Activated CD4-positive, alpha-beta T cell treated with anti-CD3 and anti-CD28 coated beads, Interleukin-2, amount 10 ng/mL, durations not matched to agents 24 days and 14 days (primary cell): ENCODE measurements at places on chromosomes 12 and 14. TPM values are rescaled to one million over a fixed set of nuclear protein-coding genes. Genes with fewer than 3 reads are reported as not detected.
A peak's percentile ranks its signal among the peaks of the same experiment; 100 is the strongest.

GALNT8 gene
- total RNA-seq: 0.82 and 0.99 TPM in 2 replicates

OR5AU1 gene
- total RNA-seq: not detected in 2 replicates

LRRC9 gene
- total RNA-seq: not detected in 2 replicates

PLBD1 gene
- total RNA-seq: not detected in 2 replicates

POTEG gene
- not detected in 2 replicates for total RNA-seq

DNA sequence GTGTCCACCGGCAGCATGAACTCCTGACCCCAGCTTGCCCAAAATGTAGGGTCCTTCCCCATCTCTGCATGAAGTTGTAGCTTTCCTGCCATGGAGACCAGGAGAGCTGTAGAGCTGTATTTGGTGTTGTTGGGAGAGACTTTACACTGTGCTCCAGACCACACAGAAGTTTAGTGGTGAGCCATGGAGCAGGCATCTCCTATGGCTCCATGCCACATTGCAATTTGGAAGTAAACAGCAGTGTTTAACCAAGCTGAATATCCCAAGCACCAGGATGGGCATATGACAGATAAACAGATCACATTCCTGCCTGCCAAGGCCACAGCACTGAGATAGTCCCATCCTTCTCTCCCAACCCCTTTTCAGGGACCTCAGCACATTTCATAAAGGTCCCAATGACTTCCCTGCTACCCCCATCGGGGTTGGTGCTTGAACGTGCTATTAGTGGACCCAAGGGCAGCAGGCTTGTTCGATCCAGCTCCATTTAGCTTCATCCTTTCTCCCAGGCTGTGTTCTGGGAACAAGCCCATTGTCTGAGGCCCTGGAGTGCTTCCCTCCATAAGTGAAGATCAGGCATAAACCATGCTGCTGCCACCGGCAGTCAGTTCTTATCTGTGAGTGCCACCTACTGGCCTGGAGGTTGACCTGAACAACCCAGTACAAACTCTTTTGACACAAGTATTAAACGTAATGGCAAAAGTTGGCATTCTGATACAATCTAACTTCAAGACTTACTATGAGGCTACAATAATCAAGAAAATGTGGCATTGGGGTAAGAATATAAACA is 172.3 kb upstream of the ATXN7L3B start:
- peak; percentile 59 for DNase-seq

- no peak for DNase-seq
Measured at GRCh38 chr12:110804406-110804805, 42.4 kb upstream of the CCDC63 start.

DNA sequence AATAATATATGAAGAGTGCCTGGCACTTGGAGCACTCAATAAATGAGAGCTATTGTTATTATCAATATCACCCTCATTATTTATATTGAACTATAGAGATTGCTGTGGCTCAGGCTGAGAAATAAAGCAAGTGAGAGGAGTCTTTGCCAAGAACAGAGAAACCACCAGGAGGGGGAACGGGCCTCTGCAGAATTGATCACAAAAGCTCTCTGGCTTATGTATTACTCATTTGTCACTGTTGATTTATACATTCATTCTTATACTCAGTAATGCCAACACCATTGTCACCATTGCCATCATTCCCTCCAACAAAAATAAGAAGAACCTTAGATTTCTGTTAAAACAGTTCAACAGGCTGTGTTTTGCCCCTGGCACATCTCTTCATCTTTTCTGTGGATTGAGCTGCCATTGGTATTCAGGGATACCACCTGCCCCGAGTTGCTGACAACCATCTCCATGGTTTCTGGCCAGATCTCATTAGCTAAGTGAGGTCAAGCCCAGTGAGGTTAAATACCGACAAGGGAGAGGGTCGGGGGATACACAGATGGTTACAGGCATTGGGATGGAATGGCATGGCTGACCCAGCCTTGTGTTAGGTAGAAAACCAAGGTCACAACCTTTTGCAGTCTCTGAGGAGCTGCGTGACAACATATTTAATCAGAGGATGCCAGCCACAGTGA is 21.8 kb upstream of the PCNX1 start:
- no peak for DNase-seq

DNA sequence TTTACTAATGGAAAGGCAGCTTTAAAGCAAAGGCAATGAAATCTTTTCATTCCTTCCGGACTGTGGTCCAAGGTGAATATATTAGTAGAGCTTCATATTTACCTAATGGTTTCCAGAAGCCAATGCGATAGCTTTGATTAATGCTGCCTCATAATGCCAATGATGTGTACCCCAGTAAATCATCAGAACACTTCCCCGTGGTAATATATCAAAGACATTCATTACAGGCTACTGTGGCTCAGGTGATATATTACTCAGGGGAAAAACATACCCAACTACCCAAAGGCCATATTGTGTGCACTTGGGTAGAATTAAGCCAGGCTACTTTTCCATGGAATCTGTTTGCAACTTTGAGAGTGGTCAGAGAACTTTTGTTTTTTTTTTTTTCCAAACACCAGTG is 69.4 kb upstream of the DACT1 start:
- DNase-seq: no peak

DNA sequence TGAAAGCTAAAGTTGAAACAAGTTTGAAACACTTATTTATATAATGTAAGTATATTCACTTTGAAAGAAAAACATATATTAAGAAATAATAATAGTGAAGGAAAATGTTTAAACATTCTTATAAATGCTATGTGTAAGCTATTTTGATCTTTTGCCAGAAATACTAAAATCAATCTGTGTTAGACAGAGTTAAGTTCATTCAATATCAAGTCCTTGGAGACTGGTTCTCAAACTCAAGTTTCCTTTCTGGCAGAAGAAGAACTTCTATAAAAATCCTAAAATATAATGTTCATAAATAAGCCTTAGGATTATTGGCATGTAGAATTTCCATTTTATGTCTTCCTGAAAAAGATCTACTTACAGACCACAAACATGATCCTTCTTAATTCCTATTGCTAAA is 45.3 kb downstream of the TAOK3 start:
- DNase-seq: no peak

DNA sequence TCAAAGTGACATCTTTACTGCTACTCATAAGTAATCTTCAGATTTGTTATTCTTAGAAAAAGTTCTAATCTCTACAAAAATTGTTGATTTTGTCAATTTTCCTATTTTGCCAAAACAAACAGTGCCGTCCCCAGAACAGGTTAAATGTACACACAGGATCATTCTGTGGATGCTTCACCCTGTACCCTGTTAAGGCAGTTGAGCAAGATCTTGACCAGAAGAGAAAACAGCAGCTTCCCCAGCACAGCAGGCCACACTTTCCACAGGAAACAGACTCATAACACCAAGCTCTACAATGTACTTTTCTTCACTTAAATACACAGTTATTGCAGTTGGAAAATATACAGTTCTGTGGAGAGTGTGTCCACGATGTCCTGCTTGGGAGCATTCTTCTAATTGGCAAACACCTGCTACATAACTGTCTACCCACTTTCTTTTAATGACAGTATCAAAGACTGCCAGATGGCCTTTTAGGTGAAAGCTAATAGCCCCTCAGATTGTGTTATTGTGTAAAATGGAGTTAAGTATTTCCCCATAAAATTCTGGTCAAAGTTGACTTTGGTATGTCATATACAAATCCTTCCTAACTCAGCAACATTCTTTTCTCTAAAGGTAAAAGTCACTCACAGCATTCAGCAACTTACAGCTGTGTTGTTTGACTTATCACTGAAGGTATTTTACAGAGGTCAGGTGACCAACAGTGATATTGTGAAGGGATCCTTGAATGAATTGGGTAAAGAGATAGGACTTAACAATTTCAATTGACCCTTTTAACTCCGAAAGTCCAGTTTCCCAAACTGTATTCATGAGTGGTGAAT is 77.0 kb downstream of the SEC23A start:
- DNase-seq: peak; percentile 47

GRCh38 chr14:106069804-106070625 is 543.6 kb downstream of the TMEM121 start:
- DNase-seq: no peak

DNA sequence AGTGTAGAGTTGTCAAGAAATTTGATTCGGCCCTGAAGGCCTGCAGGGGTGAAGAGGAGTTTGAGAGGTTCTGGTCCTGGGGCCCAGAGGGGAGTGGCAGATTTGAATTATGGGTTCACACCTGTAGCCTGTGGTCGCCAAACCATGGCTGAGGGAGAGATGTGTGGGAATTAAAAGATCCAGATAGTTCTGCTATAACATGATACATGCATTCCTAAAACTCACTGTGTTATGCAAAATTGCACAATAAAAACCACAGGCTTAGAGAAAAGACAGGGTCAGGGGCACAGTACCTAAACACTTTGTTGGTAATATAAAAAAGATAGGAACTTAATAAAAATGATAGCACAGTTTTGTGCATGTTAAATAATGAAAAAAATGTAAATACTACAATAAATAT is 106.2 kb downstream of the TMEM30B start:
- no peak for DNase-seq

GRCh38 chr12:8734873-8735381 is 37.1 kb downstream of the RIMKLB start:
- DNase-seq: no peak

DNA sequence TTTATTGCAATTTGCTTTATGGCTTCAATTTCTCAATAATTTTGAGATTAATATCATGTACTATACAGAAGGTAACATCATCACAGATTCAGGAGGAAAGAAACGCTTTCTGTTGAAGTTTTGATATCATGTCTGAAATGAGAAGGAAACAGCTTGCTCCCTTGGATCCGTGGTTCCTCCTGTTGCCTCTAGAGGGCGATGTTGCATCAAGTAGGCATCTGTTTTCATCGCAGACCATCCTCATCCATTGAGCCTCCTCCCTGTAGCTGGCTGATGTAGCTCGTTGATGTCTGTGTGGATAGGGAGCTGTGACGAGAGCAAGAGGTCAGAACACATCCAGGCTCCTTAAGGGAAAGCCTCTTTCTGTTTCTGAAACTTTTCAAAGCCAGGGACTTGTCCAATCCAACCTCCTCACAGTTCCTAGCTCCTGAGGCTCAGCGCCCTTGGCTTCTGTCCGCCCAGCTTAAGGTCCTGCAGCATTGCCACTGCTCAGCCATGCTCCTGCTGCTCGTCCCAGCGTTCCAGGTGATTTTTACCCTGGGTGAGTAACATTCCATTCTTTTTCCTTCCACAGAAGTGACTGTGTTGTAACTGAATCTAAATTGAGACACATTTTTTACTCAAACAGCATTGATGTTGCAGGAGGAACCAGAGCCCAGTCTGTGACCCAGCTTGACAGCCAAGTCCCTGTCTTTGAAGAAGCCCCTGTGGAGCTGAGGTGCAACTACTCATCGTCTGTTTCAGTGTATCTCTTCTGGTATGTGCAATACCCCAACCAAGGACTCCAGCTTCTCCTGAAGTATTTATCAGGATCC is 304.8 kb upstream of the OR4E1 start:
- peak; percentile 91 for DNase-seq

DNA sequence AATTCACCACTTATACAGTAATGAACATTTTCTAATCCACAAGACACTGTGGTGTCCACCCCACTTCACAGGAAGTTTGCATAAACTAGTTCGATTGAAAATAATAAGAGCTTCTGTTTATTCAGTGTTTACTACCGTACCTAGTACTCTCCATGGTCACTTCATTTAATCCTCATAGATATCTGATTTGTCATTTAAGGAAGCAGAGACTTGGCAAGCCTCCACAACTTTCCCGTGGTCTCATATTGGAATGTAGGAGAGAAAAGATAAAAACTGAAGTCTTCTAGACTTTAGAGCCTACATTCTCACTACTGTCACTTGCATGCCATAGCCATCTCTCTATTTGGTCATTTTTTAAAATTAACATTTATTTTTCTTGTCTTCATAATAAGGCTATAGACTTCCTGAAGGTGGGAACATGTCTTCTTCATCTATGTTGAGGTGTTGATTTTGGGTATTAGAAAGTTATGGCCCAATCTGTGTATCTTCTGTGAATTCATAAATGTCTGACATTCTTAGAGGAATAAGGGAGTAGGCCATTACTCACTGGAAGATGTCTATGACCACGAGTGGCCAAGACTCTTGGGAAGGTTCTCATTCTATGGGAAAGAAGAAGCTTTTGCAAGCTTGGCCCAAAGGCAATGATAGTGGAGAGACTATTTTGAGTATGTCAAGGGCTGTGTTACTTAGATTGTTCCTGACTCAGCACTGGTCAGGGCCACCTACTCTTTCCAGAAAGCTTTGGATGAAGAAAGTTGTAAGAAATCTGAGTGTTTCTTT is 423.7 kb downstream of the LRIG3 start:
- no peak for DNase-seq

GRCh38 chr12:5797661-5798060 is 147.4 kb downstream of the ANO2 start:
- DNase-seq: no peak

DNA sequence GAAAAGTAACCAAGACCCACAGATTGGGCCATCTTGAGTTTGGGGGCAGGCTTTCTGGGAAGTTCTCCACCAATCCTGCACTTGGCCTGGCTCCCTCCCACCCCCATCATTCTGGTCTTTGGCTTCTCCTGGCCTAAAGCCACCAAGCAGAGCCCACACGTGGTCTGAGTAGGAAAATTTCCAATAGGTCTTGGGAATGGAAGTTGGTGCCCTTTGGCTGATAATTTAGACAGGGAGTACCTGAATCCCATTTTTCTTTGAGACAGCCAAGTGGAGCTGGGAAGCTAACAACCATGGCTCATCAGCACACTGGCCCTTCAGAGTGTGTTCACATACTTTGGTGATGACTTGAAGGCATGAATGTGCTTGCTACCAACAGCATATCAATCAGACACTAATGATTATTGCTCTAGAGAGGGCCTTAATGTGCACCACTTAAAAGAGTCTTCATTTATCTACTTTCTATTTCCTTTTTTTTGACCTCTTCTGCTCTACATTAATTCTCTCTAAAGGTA is 156.0 kb downstream of the EGLN3 start:
- DNase-seq: no peak

DNA sequence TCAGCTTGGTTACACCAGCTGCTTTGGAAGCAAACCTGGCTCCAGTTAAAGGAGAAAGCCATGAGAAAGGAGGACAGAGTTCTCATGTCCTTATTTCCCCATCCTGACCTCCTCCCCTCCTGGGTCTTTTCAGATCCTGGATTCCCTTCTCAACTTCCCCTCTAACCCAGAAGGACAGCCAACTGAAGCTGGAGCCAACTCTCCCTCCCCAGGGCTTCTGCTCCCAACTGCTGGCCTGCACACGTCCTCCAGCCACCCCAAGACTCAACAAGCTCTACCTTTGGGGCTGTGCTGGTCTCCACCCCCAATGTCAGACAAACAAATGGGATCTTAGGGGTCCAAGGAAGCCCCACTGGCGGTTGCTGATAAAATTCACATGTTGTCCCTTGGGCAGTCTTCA is 651.1 kb upstream of the TBX3 start:
- DNase-seq: no peak

DNA sequence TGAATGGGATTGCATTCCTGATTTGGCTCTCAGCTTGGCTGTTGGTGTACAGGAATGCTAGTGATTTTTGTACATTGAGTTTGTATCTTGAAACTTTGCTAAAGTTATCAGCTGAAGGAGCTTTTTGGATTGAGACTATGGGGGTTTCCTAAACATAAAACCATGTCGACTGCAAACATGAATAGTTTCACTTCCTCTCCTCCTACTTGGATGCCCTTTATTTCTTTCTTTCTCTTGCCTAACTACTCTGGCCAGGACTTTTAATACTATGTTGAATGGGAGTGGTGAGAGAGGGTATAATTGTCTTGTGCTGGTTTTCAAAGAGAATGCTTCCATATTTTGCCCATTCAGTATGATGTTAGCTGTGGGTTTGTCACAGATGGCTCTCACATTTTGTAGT is 141.5 kb downstream of the CEP83 start:
- no peak for DNase-seq

GRCh38 chr12:49580572-49581535 is 12.9 kb upstream of the MCRS1 start:
- peak; percentile 89 for DNase-seq
